ENCODE measurements at places on chromosomes 7 and 10.

- DNase-seq = no peak
Measured at GRCh38 chr10:28797904-28798371, 120.6 kb downstream of the BAMBI start.

- DNase-seq = no peak
Measured at GRCh38 chr10:58638388-58638787, 125.7 kb downstream of the BICC1 start.

DNA sequence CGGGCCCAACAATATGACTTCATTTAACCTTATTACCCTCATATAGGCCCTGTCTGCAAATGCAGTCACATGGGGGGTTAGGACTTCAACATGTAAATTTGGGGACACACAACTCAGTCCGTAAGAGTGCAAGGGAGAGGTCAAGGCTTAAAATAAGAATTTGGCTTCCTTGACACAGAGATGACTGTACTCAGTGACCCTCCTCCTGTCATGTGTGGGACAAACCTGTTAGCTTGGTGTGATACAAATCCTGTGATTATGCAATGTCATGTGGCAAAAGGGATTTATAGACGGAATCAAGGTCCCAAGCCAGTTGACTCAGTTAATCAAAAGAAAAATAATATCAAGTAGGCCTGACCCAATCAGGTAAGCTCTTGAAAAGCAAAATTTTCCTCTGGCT lies 25.9 kb upstream of the GTPBP4 start:
- no peak for DNase-seq

- no peak for DNase-seq
Measured at GRCh38 chr10:43437141-43437870, 395 bp downstream of the ZNF487 start.

DNA sequence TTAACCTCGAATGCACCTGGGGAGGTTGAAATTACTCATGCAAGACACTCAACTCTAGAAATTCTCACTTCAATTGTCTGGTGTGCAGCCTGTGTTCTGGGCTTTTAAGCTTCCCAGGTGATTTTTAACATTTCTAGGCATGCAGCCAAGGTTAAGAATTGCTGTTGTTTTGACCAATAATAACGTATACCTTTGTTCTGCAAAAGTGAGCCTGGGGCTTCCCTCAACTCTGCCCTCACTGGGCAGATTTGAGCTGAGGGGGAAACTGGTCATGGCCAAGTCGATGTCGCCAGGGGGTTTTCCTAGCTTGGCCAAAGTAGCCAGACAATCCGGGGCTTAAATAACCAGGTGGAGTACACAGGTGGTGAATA lies 568 bp downstream of the PRSS2 start:
- DNase-seq = no peak

DNA sequence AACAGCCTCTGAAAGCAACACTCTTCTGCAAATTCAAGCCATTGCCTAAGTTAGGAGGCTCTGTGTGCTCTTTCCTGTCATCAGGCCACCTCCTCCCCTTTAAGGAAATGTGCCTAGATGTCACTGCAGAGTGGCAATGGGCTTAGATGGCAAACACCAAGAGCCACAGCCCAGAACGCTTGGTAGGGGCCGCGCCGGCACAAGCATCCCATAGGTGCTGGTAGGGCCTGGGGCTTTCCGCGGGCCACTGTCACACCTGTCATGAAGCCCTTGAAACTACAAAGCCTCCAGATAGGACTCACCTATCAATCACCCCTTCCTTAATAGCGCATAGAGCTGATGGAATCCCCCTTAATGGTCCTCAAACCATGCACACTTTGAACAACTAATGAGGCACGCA lies 299.9 kb downstream of the GRID1 start:
- no peak for DNase-seq

DNA sequence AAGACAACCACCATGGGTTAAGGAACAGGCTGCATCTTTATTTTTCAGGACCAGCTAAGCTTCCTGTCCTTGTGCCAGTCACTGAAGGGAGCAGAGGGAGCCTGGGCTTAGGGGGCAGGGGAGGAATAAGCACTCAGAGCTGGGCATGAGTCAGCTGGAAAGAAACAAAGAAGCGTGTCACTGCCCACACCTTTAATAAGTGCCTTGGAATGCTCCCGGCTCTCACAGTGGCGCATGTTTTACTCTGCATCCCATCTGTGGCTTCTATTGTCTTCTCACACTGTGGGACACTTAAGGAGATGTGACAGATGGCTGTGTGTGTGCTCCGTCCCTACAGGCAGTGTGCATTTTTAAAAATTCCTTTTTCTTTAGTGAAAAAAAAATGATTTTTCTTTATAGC lies 71.7 kb downstream of the MTURN start:
- no peak for DNase-seq

- no peak for DNase-seq
Measured at GRCh38 chr7:71925663-71926062, 486.5 kb downstream of the CALN1 start.

DNA sequence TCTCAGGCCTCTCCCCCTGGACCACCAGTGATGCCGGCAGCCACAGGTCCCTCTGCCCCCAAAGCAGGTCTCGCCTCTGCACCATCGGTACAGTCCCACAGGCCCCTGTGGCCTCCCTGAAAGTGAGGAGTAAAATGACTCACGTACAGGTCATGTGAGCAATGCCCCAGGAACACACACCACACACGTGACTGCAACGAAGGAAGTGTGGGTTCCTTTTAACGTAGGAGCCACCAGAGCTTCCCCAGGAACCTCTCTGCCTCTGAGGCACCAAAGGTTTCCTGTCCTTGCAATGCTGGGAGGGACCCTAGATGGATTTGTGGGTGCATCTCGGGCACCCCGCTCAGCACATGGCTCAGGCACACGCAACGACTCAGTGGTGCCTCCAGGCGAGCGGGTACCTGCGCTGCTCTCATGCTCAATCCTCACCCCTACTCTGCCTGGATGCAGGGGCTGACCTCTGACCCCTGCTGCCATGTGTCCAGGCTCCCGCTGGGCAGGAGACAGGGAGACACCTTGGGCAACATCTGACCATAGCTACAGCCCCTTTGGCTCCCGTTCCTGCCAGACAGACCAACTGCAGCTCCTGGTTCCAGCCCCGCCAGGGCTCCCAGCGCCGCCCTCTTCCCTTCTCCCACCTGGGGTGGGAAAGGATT lies 120.7 kb downstream of the PRKAG2 start:
- DNase-seq = no peak

DNA sequence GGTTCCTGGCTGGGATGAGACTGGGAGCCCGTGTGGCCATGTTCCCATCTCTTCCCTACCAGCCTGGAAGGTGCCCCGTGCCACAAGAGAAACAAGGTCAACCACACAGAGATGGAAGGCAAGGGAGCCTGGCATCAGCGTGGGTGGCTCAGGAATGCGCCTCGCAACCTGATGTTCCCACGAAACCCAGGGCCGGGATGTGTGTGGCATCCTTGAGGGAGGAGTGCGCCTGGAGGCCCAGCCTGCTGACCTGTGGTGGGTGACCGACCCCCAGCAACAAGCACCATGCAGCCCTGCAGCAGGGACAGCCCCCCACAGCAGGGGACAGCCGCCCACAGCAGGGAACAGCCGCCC lies 267.2 kb downstream of the ELFN1 start:
- no peak for DNase-seq

- no peak for DNase-seq
Measured at GRCh38 chr7:192701-193480, 520 bp downstream of the FAM20C start.

GRCh38 chr10:102434394-102435132 lies 2.2 kb upstream of the CUEDC2 start:
- no peak for DNase-seq
